ENCODE measurements at places on chromosomes 6 and 20. TPM values are rescaled to one million over a fixed set of nuclear protein-coding genes. Genes with fewer than 3 reads are reported as not detected.

GRCh38 chr20:40966516-40967185 lies 62.0 kb upstream of the TOP1 start:
- no peak for DNase-seq

Gene HEY2
- total RNA-seq, result 4.3 TPM

GRCh38 chr6:43673444-43674084 lies 14.0 kb downstream of the MRPS18A start:
- DNase-seq, result no peak

DNA sequence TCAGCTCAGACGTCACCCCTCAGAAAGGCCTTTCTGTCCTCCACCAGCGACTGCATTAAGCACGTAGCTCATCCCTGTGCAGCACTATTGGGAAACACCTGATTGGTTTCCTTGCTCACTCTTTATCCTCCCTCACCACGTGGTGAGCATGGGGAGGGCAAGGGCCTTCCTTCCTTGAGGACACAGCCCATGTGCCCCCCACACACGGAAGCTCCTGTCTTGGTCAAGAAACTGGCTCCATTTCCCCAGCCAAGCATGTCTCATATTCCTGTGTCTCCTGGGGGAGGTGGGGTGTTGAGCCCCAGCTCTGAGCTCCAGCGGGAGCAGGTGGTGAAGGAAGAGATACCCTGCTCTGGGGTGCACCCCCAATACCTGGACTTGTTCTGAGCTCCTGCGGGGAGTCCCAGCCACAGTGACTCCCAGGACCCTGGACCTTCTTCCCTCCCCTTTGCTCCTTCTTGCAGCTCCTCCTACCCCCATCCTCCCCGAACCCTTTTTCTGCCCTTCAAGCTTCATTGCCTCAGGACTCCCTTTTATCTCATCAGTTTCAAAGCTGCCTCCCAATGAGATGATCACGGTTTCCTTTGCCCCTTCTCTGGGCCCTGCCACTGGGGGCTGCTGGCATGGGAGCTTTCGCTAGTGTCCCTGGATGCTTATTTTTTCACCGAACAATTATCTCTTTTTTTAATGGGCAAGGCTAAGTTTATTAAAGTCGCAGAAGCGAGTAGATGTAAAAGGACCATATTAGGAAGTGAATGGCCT lies 230.1 kb downstream of the TFAP2C start:
- DNase-seq, result no peak

DNA sequence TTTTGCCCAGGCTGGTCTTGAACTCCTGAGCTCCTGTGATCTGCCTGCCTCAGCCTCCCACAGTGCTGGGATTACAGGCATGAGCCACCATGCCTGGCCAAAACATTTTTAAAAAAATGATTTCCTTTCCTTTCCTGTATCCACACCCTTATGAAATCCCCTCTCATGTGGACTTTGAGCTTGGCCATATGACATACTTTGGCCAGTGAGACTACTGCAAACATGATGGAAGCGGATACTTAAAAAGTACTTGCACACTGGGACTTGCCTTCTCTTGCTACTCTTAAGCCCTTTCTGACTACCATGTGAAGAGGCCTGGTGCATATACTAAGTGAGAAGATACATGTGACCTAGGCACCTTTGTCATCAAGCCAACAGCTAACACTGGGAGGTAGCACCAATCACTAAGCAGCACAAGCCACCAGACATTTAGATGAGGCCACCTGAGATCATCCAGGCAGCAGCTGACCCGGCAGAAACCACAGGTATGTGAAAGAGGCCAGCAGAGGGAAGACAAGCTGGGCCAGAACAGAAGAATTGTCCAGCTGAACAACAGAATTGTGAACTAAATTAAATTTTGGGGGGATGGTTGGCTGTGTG lies 78.5 kb upstream of the HDAC2 start:
- DNase-seq, result no peak

Gene KHDC1L
- total RNA-seq, result not detected

DNA sequence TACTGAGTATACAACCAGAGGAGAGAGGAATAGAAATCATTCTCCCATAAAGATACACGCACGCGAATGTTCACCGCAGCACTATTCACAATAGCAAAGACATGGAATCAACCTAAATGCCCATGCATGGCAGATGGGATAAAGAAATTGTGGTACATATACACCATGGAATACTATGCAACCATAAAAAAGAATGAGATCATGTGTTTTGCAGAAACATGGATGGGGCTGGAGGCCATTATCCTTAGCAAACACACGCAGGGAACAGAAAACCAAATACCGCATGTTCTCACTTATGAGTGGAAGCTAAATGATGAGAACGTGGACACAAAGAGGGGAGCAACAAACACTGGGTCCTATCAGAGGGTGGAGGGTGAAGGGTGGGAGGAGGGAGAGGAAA lies 3.4 kb downstream of the SERPINB6 start:
- DNase-seq, result no peak

- DNase-seq, result no peak
Measured at GRCh38 chr6:163188746-163189145, 225.8 kb upstream of the QKI start.

GRCh38 chr20:61805365-61805764 lies 260.3 kb downstream of the TAF4 start:
- DNase-seq, result no peak

Gene TRAPPC3L
- total RNA-seq, result 0.22 TPM

Gene PPP1R3D
- 8.2 TPM for total RNA-seq

GRCh38 chr6:169320013-169320412 lies 66.4 kb upstream of the THBS2 start:
- no peak for DNase-seq

DNA sequence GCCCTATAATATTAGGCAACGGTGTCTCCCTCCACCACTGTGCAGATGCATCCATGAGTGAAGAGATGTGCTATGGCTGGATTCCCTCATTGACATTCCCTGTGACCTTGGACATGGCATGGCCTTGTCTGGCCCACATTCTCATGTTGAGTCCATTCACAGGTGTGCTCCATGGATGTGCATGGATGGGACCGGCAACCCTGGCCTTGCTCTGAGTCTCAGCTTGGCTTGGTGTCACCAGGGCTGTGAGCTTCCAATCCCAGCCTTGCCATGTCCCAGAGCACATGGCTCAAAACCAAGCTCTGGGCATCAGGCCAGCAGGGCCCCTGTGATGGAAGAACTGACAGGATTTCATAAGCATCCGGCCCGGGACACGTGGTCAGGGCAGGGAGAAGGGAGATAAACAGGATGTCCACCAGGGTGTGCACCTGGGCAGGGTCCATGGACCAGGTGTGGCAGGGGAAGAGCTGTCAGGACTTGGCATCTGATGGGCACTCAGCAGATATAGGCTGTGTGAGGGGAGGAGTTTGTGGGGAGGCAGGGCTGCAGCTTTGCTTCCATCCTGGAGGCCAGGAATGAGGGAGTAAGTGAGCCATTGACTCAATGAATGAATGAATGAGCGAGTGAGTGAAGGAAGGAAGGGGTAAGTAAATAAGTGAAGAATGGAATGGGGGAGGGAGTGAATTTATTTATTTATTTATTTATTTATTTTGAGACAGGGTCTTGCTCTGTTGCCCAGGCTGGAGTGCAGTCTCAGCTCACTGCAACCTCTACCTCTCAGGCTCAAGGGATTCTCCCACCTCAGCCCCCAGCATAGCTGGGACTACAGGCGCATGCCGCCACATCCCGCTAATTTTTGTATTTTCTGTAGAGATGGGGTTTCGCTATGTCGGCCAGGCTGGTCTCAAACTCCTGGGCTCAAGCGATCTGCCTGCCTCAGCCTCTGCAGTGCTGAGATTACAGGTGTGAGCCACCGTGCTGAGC lies 15.7 kb downstream of the NRSN2 start:
- peak; percentile 86 for DNase-seq

- DNase-seq, result no peak
Measured at GRCh38 chr6:66199171-66199570, 492.1 kb upstream of the EYS start.

Gene MACROD2
- total RNA-seq, result 13.8 TPM

Gene GSTA2
- not detected for total RNA-seq

DNA sequence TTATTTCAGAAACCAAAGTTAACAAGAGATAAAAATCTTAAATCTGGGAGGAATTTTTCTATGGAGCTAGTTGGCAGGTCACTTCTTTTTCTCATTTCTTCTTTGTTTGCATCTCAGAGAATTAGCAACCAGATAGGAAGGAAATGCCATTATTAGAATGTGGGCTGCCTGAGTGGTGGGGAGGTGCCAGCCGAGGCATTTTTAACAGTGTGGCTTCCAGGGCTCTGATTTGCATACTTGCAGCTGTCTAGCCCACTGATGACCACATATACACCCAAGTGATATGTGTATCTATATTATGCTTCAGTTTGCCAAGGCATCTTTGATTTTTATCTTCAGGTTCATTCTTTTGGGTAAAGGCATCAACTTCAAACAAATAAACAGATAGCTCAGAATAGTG lies 206.7 kb downstream of the CLIC5 start:
- DNase-seq, result no peak

Gene EMILIN3
- 9.9 TPM for total RNA-seq

DNA sequence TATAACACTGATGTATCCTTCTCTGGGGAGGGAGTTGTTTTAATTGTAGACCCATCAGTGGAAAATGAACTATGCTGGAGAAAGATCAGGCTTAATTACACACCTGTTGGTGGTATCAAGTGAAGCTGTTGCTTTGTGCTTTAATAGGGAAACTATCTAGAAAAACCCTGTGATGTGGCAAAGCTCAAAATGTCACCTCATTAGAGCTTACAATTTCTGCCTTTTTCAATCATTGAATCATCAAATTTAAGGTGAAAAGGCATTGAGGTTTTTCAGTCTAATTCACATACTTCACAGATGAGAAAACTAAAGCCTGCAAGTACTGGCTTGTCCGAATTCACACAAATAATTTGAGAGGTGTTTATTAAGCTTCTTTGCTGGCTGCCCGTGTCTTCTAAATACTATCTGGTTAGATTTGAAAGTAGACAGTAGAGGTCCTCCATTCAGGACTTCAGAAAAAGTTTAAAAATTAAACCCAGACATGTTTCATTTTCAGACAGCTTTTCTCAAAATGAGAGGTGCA lies 143.3 kb upstream of the MAP3K7 start:
- DNase-seq, result no peak

DNA sequence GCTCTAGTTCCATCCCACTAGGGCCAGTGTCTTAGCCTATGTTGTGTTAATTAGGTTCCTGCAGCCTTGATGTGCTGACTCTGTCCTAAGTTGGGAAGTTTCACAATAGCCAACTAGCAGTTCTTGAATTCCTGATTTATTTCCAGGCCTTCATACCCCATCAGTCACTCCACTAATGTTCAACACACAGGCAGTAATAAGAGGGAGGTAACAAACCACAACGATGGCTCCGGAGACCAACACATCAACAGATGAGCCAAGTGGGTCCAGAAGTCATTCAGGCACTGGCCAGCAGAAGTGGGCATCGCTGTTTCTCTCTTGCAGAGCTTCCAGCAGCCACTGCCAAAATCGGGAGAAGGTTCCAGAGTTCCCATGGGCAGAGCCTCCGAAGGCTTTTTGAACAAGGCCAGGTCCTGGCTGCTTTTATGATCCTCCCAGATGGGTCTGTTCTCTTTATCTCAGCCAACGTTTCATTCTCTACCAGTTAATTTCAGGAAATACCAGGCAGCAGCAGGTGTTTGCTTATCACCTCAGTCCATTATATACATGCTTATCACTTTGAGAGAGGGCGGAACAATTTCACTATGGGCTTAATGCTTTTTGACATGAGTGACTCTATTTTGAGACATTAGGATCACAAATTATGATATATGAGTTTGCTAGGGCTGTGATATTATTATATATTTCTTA lies 48.5 kb upstream of the NOP56 start:
- no peak for DNase-seq

DNA sequence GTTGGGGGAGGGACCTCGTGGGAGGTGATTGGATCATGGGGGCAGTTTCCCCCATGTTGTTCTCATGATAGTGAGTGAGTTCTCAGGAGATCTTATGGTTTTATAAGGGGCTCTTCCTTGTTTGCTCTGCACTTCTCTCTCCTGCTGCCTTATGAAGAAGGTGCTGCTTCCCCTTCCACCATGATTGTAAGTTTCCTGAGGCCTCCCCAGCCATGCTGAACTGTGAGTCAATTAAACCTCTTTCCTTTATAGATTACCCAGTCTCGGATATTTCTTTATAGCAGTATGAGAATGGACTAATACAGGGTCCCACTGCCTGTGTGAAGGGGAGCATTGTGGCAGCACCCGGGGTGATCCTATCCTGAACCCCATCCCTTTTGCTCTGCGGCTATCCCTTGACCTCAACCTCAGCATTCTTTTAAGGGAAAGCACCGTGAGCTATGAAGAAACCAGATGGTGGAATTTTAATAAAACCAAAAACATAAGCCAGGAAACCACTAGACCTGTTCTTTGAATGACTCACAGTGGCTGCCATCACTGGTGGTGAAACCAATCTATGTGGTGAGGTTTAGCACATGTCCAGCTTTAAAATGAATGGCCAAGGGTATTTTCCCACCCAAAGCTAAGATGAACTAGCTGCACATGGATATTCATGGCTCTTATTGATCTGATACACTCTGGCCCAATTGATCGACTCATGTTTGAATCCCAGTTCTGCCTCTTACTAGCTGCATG lies 62.2 kb downstream of the ZDHHC14 start:
- DNase-seq, result no peak

DNA sequence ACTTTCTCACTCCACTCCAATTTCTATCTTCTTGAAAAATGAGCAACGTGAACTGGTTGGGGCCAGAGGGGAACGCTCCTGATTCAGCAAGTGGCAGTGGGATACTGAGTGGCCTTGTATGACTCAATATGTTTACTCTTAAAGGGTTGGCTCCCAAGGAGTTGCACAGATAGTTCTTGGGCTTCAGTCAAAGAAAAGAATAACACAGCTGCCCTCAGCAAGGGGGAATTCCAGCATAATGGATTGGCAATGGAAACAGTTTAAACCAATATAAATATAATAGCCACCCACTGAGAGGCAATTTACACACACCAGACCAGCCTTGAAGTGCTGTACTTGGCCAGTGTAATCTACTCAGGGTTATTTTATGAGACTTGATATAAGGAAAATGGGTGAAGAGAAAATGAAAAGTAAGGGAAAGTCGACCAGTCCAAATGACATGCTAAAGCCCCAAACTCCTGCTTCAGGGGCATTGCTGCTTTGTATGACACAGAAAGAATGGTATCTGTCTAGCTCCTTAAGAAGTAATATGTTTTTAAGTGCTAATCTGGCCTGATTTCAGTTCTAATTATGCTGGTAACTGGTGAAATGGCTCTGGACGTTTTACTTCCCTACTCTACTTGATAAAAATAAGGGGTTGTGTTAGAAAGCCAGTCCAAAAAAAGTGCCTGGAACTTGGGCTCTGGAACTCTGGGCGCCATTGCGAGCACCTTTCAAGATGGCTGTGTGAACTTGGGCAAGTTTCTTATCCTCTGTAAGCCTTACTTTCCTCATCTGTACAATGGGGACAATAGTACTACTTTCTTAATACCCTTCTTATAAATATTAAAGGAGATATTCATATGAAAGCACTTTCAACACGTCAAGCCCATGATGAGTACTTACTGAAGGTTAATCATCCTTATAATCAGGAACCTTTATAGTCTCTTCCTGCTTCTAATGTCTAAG lies 712.9 kb upstream of the MAP3K7 start:
- no peak for DNase-seq
